ENCODE measurements at places on chromosomes 4 and X. TPM values are rescaled to one million over a fixed set of nuclear protein-coding genes. Genes with fewer than 3 reads are reported as not detected.

IL2 gene
- not detected for polyA plus RNA-seq

USP17L18 gene
- not detected for polyA plus RNA-seq

NOA1 gene
- 20.1 TPM for polyA plus RNA-seq

IL3RA gene
- 24.5 TPM for polyA plus RNA-seq

PPM1K gene
- polyA plus RNA-seq = 14.7 TPM

NBDY gene
- 49.0 TPM for polyA plus RNA-seq

CAPN6 gene
- 417 TPM for polyA plus RNA-seq

CT83 gene
- not detected for polyA plus RNA-seq

SHOX gene
- polyA plus RNA-seq = 2.7 TPM

FTHL17 gene
- not detected for polyA plus RNA-seq

MAOB gene
- polyA plus RNA-seq = 1.7 TPM

SULT1B1 gene
- polyA plus RNA-seq = 0.41 TPM

FGB gene
- 0.23 TPM for polyA plus RNA-seq

CPXCR1 gene
- polyA plus RNA-seq = not detected

FRG2 gene
- polyA plus RNA-seq = not detected

SHROOM4 gene
- 4.6 TPM for polyA plus RNA-seq

EXOC1L gene
- polyA plus RNA-seq = not detected

DNA sequence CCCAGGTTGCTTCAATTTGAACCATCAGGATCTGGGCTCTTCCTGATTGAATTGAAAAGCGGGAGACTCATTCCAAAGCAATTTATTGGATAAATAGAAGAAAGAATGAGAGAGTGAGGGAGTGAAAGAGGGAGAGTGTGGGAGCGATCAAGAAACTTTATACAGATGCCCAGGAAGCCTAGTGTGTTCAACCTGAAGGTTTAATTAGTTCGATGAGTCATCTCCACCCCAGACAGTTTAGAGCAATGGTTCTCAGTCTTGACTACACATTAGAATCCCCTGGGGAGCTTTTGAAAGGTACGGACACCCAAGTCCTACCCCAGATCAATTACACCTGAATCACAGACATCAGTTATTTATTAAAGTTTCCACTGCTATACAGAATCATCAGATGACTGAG lies 61.5 kb downstream of the GEMIN8 start:
- H3K27me3 ChIP-seq = peaks cover 25% of the 10 kb centered on the region
- H3K4me1 ChIP-seq = no peaks in the 10 kb centered on the region
- H3K4me3 ChIP-seq = no peak overlapping the region

DNA sequence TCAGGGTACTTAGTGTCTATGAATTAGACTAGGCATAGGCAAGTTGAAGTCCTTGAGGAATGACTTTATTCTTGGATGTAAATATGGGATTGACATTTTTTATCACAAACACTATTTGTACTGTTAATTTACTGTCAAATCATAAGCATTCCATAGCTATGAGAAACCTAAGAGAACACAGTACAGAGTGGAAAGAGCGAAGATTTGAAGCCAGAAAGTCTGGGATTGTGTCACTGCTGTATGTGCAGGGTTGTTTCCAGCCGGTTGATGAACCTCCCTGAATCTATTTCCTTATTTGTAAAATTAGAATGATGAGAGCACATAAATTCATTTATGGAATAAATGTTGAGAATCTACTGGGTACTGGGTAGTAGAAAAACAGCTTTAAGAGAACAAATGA lies 14.4 kb upstream of the KLHL5 start:
- no peaks in the 10 kb centered on the region for H3K27me3 ChIP-seq
- DNase-seq = no peak
- H3K4me1 ChIP-seq = peaks cover 2% of the 10 kb centered on the region
- H3K4me3 ChIP-seq = no peak overlapping the region
- no peak overlapping the region for H3K27ac ChIP-seq

DNA sequence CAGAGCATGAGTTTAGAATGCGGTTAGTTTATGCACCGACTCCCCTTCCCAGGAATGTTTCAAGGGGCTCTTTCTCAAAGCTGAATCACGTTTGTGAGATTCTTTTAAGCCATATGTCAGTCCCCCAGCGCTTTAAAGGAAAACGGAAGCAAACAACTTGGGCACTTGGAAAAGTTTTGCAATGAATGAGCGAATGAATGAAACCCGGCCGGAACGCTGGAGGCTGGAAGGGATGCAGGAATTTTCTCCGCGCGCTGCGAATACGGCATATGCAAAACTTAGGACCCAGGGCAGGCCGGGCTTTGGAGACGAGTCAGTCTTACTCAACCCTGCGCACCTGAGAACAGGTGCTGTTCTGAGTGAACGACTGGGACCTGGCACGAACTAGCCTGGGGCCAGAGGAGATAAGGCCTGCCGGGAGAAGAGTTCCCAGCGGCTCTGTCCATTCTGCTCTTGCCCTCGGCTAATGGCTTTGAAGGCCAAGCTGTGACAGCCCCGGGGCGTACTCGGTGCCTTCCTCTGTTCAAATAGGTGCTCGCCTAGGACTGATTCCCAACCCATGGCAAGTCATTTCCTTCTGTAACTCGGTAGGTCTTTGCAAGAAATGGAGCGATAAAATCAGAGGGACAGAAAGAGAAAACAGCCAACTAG lies 743 bp upstream of the NRK start:
- peak; percentile 68 for DNase-seq
- peak overlapping the region; percentile 96 for H3K27ac ChIP-seq
- no peaks in the 10 kb centered on the region for H3K36me3 ChIP-seq
- peaks cover 2% of the 10 kb centered on the region for H3K4me1 ChIP-seq

GRCh38 chr4:167290678-167291077 lies 56.4 kb upstream of the SPOCK3 start:
- no peaks in the 10 kb centered on the region for H3K27me3 ChIP-seq
- peak; percentile 11 for DNase-seq
- H3K36me3 ChIP-seq = no peaks in the 10 kb centered on the region

GRCh38 chrX:37685381-37686359 lies at the start of gene XK:
TSS of gene XK (plus strand) at chrX:37685791. CDS start at chrX:37685962, 171 bp downstream.
- peak within 1 kb of the TSS; percentile 37 for H3K4me3 ChIP-seq
- DNase-seq = peak; percentile 29
- peaks cover 15% of the 10 kb centered on the region for H3K27me3 ChIP-seq
- peak within 1 kb of the TSS; percentile 60 for H3K27ac ChIP-seq
- peaks cover 5% of the 10 kb centered on the region for H3K4me1 ChIP-seq

GRCh38 chr4:170003071-170004070 lies 22.8 kb downstream of the MFAP3L start:
- H3K36me3 ChIP-seq = no peaks in the 10 kb centered on the region
- H3K4me3 ChIP-seq = no peak overlapping the region
- no peaks in the 10 kb centered on the region for H3K4me1 ChIP-seq

DNA sequence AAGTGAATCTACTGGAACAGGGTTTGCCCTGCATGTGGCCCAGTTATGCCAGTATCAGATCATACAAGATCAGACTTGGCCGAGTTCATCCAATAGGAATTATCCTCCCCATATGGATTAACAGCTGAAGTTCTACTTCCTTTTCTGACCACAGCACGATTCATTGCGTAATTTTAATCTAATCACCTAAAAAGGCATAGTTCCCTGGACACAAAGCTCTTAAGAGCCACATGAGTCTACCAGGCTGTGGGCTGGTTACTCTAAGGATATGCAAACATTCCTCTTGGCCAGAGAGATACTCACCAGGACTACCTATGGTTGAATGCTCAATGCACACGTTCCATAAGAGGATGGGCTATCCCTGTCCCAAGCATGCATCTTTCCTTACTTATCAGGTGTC lies 46.9 kb downstream of the CHST7 start:
- no peak overlapping the region for H3K27ac ChIP-seq
- no peaks in the 10 kb centered on the region for H3K36me3 ChIP-seq
- no peak overlapping the region for H3K4me3 ChIP-seq
- H3K27me3 ChIP-seq = peaks cover 9% of the 10 kb centered on the region
- peaks cover 3% of the 10 kb centered on the region for H3K4me1 ChIP-seq
- DNase-seq = no peak

- no peaks in the 10 kb centered on the region for H3K36me3 ChIP-seq
- no peaks in the 10 kb centered on the region for H3K4me1 ChIP-seq
- H3K4me3 ChIP-seq = no peak overlapping the region
- no peak overlapping the region for H3K27ac ChIP-seq
- no peak for DNase-seq
- no peaks in the 10 kb centered on the region for H3K27me3 ChIP-seq
Observed at GRCh38 chr4:102318526-102318925, 26.8 kb downstream of the SLC39A8 start.

- no peak overlapping the region for H3K27ac ChIP-seq
- peaks cover 15% of the 10 kb centered on the region for H3K4me1 ChIP-seq
- H3K4me3 ChIP-seq = no peak overlapping the region
- H3K36me3 ChIP-seq = no peaks in the 10 kb centered on the region
- no peak for DNase-seq
Observed at GRCh38 chr4:184165291-184165690, 52.4 kb downstream of the ENPP6 start.

DNA sequence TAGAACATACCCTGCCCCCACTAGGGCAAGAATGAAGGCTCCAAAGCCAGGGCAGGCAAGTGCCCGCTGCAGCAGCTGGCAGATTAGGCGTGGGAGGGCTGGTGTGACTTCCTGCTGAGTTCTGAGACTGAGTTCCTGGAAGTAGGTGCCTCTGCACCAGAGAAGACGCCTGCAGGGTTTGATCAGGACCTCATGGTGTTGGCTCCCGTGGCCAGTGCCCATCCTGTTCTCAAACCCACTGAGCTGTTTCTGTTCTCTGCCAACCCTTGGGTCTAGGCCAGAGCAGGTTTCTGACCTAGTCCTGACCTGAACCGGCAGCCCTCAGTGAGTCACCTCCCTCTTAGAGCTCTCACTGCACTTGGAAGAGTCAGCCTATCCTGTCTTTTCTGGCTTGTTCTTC lies 220.7 kb downstream of the HS6ST2 start:
- H3K4me1 ChIP-seq = peaks cover 7% of the 10 kb centered on the region
- H3K27ac ChIP-seq = no peak overlapping the region
- peaks cover 24% of the 10 kb centered on the region for H3K27me3 ChIP-seq
- no peaks in the 10 kb centered on the region for H3K36me3 ChIP-seq
- DNase-seq = no peak

DNA sequence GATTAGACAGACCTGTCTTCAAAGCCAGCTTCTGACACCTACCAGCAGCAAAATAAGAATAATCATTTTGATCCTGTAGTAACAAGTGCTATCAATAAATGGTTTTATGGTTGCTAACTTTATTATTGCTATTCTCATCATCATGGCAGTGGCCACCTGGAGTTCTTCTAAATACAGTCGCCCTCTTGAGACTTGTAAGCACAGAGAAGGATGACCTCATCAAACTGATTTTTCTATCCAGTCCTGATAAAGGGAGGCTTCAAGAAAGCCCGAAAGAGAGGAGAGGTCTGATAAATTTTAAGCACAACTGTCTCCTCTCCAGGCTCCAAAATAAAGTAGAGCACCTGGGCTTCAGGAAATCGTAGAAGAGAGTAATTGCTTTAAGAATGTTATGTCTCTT lies 286.4 kb downstream of the USP46 start:
- no peaks in the 10 kb centered on the region for H3K27me3 ChIP-seq
- H3K4me3 ChIP-seq = no peak overlapping the region
- no peaks in the 10 kb centered on the region for H3K4me1 ChIP-seq
- no peaks in the 10 kb centered on the region for H3K36me3 ChIP-seq
- no peak overlapping the region for H3K27ac ChIP-seq

GRCh38 chr4:48237996-48238645 lies 31.5 kb downstream of the TEC start:
- H3K4me1 ChIP-seq = no peaks in the 10 kb centered on the region
- H3K27ac ChIP-seq = no peak overlapping the region
- H3K36me3 ChIP-seq = no peaks in the 10 kb centered on the region
- no peak overlapping the region for H3K4me3 ChIP-seq
- DNase-seq = peak; percentile 25
- no peaks in the 10 kb centered on the region for H3K27me3 ChIP-seq

DNA sequence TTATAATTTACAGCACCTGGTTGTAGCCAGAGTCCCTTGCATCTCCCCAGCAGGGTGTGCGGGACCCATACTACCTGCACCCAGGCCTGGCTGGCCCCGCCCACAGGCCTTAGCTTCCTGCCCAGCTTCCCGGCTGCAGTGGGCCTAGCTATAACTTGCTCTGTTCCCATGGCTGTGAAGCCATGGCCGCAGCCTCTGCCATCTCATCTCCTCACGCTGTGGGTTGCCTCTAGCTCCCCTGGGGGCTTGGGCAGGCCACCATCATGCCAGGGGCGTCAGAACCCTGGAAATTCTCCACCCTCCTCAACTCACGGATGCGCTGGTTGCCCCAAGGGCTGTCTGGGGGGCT lies 26.1 kb upstream of the SORBS2 start:
- H3K4me1 ChIP-seq = peaks cover 20% of the 10 kb centered on the region
- H3K27ac ChIP-seq = peak overlapping the region; percentile 29
- no peak overlapping the region for H3K4me3 ChIP-seq
- H3K36me3 ChIP-seq = no peaks in the 10 kb centered on the region
- no peaks in the 10 kb centered on the region for H3K27me3 ChIP-seq

GRCh38 chr4:65893957-65894755 lies 223.9 kb upstream of the EPHA5 start:
- H3K27me3 ChIP-seq = no peaks in the 10 kb centered on the region
- H3K4me3 ChIP-seq = no peak overlapping the region
- DNase-seq = no peak
- no peaks in the 10 kb centered on the region for H3K4me1 ChIP-seq

GRCh38 chr4:55079451-55080173 lies 45.8 kb downstream of the KDR start:
- peak overlapping the region; percentile 76 for H3K27ac ChIP-seq
- no peaks in the 10 kb centered on the region for H3K27me3 ChIP-seq
- no peak overlapping the region for H3K4me3 ChIP-seq
- DNase-seq = no peak

GRCh38 chr4:65917486-65917885 lies 247.2 kb upstream of the EPHA5 start:
- DNase-seq = no peak
- H3K4me3 ChIP-seq = no peak overlapping the region
- H3K36me3 ChIP-seq = no peaks in the 10 kb centered on the region
- H3K27me3 ChIP-seq = no peaks in the 10 kb centered on the region
- H3K27ac ChIP-seq = no peak overlapping the region

- DNase-seq = no peak
- no peak overlapping the region for H3K27ac ChIP-seq
- H3K4me1 ChIP-seq = no peaks in the 10 kb centered on the region
- no peak overlapping the region for H3K4me3 ChIP-seq
Observed at GRCh38 chrX:128931071-128931470, 592.2 kb downstream of the SMARCA1 start.

GRCh38 chrX:108219949-108220601 lies 128.5 kb downstream of the ATG4A start:
- peaks cover 29% of the 10 kb centered on the region for H3K27me3 ChIP-seq
- H3K4me1 ChIP-seq = peaks cover 3% of the 10 kb centered on the region
- H3K4me3 ChIP-seq = no peak overlapping the region
- no peaks in the 10 kb centered on the region for H3K36me3 ChIP-seq
- no peak for DNase-seq

DNA sequence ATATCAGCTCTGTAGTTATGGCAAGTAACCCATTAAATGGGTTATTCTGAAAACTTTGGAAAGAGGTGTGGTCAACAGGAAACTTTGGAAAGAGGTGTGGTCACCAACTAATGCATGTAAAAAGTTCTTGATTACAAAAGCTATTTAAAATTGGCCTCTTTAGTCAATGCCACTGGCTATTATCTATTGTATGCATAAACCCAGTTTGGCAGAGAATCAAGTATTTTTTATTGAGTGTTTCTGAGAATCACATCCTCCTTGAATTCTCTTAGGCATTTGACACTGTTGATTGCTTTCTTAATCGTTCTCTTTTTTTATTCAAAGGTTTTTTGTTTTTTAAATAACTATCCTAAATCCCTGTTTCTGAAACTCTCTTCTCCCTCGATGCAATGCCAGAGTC lies 7.5 kb downstream of the P2RY4 start:
- no peak overlapping the region for H3K4me3 ChIP-seq
- DNase-seq = no peak
- no peaks in the 10 kb centered on the region for H3K4me1 ChIP-seq
- peaks cover 6% of the 10 kb centered on the region for H3K27me3 ChIP-seq

Measured in muscle of leg (tissue), 16 donors.